Muscle of arm (tissue), 14 donors: ENCODE measurements at places on chromosomes 2 and 18. TPM values are rescaled to one million over a fixed set of nuclear protein-coding genes. Genes with fewer than 3 reads are reported as not detected.

The SERPINB10 gene
- 5.2 TPM for polyA plus RNA-seq

The SLC14A1 gene
- polyA plus RNA-seq: 2.6 TPM

The NMUR1 gene
- polyA plus RNA-seq: 0.28 TPM

The DSEL gene
- polyA plus RNA-seq: 16.6 TPM

The DNER gene
- not detected for polyA plus RNA-seq

The REG1A gene
- polyA plus RNA-seq: not detected
